ENCODE measurements at places on chromosomes 7 and 10.
A peak's percentile ranks its signal among the peaks of the same experiment; 100 is the strongest.

DNA sequence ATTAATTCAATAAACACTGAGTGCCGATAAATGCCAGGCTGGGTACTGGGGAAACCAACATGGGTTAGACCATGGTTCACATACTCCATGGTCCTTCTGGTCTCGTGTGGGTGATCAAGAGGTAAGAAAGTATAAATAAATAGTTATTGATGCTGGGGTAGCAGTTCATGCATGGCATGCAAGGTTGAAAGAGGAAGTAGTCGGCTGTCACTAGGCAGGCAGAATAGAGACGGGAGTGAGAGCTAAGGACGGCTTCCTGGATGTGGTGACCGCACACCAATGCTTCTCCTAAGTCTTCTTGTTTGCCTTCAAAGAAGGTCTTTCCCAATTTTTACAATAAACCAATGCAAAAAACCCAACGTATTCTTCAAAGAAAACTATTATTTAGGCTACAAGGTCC lies 208.6 kb downstream of the ADAM12 start:
- DNase-seq, result no peak

GRCh38 chr10:95821720-95822119 lies 65.8 kb downstream of the ENTPD1 start:
- no peak for DNase-seq

GRCh38 chr10:111247781-111248389 lies 171.1 kb downstream of the ADRA2A start:
- DNase-seq, result no peak

DNA sequence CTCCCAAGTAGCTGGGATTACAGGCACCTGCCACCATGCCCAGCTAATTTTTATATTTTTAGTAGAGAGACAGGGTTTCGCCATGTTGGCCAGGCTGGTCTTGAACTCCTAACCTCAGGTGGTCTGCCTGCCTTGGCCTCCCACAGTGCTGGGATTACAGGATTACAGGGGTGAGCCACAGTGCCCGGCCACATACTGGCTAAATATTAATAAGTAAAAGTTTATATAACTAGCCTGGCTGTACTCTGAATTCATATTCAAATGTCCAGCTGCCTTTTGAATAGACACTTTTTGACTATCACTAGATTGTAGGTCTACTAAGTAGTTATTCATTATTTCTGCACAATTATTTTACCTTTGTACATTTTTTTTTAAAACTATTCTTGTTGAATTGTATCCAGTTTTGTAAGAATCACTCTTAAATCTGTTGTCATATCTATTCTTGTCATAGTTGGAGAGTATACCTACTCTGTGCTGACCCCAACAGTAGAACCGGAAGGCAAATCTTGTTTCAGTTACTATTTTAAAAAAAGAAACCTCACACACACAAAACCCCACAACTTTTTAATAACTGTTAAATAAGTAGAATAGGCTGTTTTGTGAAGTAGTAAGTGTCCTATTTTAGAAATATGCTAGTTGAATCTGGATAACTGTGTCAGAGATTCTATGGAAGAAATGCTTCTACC lies 29.6 kb downstream of the MINPP1 start:
- no peak for DNase-seq

DNA sequence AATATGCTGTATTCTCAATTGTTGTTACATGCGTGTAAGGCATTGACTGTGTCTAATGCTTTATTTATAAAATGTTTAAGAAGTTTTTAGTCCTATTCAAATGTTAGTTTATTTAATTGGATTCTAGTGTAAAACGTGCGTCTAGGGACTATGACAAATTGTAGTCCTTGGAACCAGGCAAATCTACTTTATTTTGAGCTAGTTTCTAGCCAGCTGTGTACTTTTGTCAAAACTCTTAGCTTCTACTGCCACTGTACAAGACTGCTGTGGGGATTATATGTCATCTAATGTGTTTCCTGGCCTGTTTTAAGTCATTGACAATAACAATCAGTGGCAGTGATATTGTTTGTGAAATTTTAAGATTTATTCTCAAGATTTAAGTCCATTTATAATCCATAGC lies 220.5 kb upstream of the SEMA3D start:
- no peak for DNase-seq

DNA sequence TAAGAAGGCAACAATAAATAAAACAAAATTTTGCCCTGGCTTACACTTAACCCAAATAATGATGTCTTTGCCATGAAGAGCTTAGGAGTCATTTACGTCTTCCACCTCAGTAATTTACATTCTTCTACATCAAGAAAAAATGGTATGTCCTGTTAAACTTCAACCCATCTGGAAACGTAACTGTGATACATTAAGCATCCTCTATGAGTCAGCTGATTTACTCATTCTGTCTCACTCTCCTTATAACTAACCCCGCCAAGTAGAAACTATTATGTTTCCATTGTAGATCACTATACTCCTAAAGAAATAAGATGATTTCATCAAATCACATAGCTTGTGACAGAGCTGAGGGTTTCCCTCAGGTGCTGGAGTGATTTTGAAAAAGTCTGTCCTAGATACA lies 330.7 kb downstream of the CDC14C start:
- no peak for DNase-seq

DNA sequence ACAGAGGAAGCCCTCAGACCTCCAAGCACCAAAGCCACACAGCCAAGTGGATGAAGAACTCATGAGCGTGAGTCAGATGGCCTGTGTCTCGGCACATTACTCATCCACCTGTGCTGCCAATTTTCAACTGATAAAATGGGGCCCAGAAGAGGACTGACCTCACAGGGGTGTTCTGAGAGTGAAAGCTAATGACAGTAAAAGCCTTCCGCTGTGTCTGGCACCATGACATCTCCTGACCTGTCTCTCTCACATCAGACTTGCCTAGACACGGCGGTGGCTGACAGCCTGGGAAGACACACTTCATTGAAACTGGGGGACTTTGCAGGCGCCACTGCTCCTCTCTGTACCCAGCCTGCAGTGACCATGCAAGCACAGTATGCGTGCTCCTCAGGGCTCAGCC lies 8.3 kb upstream of the SLC18A3 start:
- DNase-seq, result no peak

DNA sequence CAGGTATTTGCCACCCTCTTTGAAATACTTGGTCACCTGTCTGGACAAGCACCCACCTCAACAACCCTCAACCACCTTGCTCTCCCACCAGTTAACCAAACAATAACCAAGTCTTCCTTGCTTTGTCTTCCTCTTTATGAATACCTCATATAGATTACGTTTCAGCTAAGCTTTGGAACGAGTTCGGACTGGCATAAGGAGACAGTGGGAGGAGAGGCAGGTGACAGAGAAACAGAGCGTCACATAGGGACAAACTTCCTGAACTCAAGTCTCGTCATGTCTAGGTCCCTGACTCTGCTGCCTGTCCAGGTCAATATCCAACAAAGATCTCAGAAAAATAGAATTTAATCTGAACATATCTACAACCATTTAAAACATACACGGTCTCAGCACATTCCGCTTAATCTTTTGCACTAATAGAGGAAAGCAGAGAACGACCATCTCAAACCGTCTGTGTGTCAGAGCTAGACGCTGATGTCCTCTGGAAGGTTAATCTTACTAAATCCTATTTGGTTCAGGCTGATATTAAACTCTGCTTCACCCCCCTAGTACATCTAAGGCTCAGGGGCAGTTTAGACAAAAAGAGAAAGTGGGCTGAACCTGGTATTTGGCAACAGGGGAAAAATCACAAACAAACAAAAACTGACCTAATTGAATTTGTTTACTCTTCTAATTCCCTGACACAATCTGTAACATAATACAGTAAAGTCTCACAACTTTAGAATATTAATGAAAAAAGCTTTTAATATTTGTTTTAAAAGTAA lies 26.4 kb upstream of the SVOPL start:
- no peak for DNase-seq

- DNase-seq, result no peak
Measured at GRCh38 chr10:992467-992866, 4.2 kb downstream of the GTPBP4 start.

DNA sequence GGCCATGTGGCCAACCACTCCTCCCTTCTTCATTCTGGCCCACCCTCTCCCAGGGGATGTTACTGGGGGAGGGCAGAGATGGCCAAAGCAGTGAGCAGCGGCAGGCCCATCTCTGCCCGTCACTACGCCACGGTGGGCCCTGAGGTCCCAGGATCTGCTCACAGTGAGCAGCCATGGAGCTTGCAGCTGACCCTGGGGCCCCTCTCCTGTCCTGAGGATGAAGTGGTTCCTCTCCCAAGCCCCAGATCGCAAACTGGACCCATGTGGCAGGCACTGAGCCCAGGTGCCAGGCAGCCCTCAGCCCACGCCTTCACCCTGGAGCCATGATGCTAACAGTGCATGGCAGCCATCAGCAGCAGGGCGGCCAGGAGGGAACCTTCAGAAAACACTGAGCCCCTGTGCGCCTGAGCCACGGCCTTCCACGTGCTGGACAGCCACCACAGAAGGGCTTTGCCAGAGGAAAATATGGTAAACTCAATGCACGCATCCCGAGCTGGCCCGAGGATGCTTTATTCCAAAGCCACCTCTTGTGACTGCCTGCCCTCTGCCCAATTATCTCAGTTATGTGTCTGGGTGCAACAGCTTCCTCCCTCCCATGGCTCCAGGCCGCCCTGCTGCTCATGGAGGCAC lies 485.7 kb downstream of the PTPRN2 start:
- DNase-seq, result peak; percentile 35

GRCh38 chr7:69561266-69561960 lies 36.9 kb upstream of the AUTS2 start:
- DNase-seq, result no peak

DNA sequence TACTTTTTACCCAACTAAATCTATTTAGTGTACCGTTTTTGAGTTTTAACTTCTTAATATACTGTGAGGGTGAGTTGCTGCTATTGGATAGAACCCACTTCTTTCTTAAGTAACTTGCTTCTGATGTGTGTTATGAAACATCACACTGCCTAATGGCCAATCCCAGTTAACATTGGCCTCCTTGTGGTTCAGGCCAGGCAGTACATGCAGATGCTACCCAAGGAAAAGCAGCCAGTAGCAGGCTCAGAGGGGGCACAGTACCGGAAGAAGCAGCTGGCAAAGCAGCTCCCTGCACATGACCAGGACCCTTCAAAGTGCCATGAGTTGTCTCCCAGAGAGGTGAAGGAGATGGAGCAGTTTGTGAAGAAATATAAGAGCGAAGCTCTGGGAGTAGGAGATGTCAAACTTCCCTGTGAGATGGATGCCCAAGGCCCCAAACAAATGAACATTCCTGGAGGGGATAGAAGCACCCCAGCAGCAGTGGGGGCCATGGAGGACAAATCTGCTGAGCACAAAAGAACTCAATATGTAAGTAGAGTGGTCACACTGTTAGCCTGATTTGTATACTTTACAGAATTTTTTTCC lies 39.7 kb downstream of the TES start:
- no peak for DNase-seq

- DNase-seq, result no peak
Measured at GRCh38 chr7:95578299-95578855, 17.9 kb downstream of the PDK4 start.

GRCh38 chr7:26792576-26792975 lies 71.8 kb downstream of the SKAP2 start:
- no peak for DNase-seq

- DNase-seq, result peak; percentile 54
Measured at GRCh38 chr7:107506674-107507339, 37.0 kb downstream of the GPR22 start.

GRCh38 chr10:76864922-76865321 lies 772.7 kb downstream of the KCNMA1 start:
- DNase-seq, result no peak

- DNase-seq, result no peak
Measured at GRCh38 chr10:43955002-43955596, 306.4 kb upstream of the ZNF32 start.

GRCh38 chr10:27742195-27743011 lies 3.2 kb downstream of the MKX start:
- peak; percentile 87 for DNase-seq

DNA sequence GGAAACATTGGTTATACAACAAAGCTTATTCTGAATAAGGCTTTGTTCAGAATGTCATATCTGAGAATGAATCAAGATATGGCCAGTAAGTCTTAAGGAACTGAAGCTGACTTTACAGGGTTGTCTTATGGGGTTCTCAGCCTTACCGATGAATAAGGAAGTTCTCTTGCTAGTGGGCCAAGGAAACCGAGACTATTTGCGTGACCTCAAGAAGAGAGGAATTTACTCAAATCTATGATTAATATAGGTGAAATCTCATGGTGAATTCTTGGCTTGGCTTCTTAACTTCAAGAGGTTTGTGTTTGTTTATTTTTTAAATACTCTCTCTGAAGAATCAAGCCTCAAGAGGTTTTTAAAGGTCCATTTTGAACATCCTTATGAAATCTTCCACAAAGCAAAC lies 4.7 kb upstream of the MRLN start:
- DNase-seq, result no peak

DNA sequence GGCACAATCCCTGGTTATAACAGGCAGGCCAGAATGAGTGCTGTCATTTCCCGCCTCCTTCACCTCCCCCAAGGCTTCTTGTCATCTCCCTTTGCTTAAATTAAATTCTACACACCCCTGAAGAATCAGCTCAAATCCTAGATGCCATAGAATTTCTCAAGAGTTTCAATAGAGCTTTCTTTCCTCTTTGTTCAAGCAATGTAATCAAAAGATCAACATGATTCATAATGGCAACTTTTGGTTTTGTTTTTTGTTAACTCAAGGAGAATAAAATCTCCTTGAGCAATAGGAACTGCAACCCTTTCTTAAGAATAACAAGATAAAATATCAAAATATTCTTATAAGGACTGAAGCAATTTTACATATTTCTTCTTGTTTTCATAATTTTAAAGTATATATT lies 180.8 kb upstream of the CDK1 start:
- no peak for DNase-seq

GRCh38 chr7:82578430-82578829 lies 134.9 kb upstream of the CACNA2D1 start:
- DNase-seq, result no peak

DNA sequence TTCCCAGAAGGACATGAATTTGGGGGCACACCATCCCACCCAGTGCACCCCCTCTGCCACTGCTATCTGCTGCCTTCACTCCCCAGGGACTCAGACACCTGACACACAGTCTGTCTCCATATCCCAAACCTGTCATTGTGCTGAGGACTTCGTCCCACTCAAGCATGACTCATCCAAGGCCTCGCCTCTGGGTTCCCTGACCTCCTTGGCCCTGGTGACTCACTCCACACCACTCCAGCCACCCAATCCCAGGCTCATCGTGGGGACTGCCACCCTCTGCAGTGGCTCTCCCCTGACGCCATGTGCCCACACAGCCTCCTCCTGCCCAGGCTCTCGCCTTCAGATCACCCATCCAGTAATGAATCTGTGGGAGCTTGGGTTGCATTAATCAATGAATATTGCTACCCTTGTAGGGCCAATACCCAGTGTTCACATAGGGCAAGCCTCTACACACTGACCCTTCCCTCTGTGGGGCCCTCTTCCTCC lies 6.6 kb upstream of the INSIG1 start:
- DNase-seq, result no peak

DNA sequence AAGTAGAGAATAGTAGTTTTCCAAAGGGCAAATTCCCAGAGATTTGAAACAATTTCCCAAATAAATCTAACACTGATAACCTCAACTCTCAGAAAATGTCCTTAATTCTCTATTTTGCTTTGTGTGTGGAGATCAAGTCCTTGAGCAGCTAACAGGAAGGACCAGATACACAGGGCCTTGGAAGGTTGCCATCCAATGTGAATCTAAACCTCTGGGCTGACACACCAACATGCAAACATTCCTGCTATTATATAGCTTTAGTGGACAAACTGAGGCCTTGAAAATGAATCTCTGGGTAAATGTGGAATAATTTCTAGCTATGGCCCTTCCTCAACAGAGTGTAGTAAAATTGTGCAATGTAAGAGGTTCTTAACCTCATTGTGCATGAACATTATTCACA lies 44.1 kb upstream of the PARD3 start:
- DNase-seq, result no peak
